ENCODE measurements at places on chromosomes 7 and 10.

DNA sequence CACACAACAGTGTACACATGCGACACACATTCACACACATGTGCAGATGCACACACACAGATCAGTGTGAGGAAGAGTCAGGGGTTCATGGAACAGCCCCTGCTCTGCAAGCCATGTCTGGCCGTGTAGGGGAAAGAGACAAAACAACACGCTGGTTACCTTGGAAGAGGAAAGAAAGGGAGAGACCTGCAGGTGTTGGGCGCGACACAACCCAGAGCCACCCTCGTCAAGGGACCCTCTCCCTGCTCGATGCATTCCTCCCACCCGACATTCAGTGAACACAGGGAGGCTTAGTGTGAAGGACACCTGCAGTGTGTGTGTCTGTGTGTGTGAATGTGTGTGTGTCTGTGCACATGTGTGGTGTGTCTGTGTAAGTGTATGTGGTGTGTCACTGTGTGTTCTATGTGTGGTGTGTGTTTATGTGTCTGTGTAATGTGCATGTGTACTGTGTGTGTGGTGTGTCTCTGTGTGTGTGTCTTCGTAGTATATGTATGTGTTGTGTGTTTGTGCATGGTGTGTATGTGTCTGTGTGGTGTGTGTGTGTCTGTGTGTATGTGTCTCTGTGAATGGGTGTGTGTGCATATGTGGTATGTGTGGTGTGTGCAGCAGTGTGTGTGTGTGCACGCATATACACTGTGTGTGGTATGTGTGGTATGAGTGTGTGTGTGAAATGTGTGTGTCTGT lies 69.5 kb upstream of the PITRM1 start:
- DNase-seq, result no peak

DNA sequence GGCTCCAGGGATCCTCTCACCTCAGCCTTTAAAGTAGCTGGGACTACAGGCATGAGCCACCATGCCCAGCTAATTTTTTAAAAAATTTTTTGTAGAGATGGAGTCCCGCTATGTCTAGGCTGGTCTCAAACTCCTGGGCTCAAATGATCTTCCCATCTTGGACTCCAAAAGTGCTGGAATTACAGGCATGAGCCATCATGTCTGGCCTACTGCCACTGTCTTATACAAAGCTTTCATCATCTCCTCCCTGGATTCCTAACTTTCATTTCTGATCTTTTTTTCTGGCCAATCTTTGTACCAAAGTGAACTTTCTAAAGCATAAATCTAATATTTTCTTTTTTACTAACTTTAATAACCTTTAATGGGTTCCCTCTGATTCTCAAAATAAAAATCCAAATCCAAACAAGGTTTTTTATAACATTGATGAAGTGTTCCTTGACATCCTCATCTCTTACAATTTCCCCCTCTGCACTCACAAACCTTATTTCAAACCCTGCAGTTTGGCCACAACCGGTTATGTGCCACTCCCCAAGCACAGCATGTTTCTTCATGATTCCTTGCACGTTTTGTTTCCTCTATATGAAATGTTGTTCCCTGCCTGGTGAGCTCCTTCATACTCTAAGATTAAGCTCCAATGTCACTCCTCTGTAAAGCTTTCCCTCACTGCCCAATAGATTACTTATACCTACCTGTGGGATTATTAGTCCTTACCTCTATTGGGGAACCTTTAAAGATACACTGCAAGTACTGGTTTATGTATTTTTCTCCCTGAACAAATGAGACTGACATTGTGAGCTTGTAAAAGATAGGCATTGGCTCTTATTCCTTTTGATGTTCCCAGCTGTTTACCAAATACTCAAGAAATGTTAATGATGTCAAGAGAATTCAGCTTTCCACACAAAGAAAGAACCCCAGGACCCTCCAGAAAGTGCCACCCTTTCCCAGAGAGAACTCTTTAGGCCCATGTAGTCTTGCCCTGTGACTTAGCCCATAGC lies 101.7 kb downstream of the HOXA1 start:
- no peak for DNase-seq

DNA sequence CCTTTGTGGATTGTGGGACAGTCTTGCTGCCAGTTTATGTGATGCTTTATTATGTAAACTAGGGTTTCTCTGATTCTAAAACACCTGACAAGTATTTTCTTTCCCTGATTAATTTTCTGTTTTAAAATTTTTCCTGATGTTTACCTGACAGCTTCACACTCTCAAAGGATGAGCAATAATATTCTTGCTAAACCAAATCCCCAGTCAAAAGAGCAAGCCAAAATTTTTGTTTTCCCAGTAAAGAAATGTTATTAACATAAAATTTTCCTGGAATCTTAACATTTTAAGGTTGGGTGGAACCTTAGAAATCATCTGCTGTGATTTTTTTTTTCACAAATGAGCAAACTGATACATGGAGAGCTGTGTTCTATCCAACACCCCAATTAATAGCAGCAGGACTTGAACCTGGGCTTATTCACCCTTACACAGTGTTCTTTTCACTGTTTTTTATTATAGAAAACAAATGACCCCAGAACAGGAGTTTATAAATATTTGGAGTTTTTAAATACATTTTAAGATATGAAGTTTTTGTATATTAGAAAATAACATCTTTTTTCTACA lies 185.2 kb upstream of the VIPR2 start:
- DNase-seq, result no peak

DNA sequence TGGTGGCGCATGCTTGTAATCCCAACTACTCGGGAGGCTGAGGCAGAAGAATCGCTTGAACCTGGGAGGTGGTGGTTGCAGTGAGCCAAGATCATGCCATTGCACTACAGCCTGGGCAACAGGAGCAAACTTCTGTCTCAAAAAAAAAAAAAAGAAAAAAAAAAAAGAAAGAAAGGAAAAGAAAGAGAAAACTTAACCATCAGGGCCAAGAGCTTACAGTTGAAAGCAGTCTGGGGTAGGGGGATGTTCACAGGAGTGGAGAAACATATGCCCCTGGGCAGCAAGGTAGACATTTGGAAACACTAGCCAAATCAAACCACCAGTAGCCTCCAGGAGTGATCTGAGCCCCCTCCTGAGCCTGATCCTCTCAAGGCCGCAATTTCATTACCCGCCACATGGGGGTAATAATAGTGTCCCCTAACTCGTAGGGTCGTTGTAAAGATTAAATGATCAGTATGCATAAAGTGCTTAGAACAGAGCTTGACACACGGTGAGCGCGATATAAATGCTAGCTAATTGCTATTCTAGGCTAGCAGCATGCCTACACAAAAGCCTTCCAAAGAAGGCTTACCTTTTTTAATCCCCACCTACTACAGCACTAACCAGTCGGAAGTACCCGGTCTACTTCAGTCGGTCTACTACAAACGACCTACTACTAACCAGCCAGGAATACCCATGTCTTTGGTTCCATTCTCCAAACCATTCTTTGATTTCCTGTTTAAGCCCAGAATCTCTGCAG lies 274.3 kb upstream of the NEBL start:
- DNase-seq, result no peak

DNA sequence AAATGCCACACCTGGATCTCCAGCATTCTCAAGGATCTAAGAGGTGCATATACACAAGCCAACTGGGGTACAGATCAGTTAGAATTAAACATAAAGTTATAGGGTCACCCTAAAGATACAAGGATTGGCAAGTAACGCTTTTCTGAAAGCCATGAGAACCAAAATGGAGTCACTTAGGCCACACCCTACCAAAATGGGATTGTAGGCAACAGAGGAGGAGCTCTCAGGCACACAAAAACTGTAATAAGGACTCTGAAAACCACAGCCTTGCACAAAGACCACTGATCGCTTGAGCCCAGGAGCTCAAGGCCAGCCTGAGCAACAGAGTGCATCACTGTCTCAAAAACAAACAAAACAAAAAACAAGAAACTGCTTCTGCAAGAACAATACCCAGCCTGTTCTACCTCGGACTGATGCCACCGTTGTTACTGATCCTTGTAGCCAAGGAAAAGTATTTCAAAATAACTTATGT lies 35.5 kb downstream of the SVOPL start:
- no peak for DNase-seq

DNA sequence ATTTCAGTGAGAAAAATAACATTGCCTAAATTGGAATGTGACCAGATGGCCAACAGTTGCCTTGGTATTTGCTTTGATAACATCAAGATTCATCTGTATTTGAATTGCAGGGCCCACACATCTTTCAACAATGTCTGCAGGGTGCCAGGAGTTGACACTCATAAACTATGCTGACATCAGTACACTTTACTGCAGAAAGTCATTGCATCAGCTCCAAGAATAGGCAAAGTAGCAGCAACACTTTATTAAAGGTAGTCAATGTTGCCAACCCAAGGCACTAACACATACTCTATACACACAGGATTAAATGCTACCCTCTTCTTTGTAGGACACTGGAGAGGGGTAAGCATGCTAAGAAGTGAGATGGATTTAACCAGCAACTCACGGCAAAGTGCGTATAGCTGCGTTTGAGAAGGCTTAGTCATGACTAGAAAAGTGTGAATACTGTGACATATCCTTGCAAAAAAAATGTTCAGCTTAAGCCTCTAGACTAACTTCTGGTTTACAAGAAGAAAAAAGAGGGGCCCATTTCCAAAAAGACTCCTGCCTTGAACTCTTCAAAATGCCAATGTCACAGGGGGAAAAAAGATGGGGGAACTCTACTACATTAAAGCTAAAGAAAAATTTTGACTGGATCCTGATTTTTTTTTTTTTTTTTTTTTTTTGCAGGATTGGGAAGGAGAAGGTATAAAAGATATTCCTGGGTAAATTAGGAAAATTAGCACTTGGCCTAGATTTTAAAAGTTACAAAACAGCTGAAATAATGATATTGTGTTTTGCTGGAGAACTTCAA lies 2.2 kb downstream of the BBIP1 start:
- peak; percentile 23 for DNase-seq

GRCh38 chr10:113284635-113285034 lies 268.2 kb upstream of the HABP2 start:
- DNase-seq, result no peak

GRCh38 chr10:103748020-103748419 lies 107.4 kb downstream of the SH3PXD2A start:
- no peak for DNase-seq

Measured in astrocyte of the cerebellum (primary cell).